NCI-H1092 treated with DMSO at 0.1 percent for 48 hours (cell line): ENCODE measurements at places on chromosomes 2 and 18.

GRCh38 chr18:6254456-6254855 lies 160.3 kb downstream of the L3MBTL4 start:
- DNase-seq: no peak

DNA sequence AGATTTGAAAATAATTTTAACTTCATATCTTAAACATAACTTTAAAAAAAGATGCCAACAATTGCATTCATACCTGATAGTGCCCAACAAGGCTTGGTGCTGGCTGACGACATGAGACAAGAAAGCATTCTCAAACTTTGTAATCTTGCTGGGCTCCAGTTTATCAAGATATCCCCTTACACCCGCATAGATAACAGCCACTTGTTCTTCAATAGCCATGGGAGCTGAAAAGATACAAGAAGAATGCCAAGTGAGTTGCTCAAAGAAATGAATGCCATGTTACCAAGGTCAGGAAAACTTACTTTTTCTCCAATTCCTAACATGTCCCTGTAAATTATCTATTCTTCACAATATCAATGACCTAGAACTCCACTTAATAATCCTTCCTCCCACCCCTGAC lies 12.4 kb upstream of the PSTPIP2 start:
- no peak for DNase-seq

GRCh38 chr18:59509481-59510442 lies 150.7 kb upstream of the LMAN1 start:
- no peak for DNase-seq

- DNase-seq: no peak
Measured at GRCh38 chr2:7987992-7988391, 693.9 kb upstream of the ID2 start.

DNA sequence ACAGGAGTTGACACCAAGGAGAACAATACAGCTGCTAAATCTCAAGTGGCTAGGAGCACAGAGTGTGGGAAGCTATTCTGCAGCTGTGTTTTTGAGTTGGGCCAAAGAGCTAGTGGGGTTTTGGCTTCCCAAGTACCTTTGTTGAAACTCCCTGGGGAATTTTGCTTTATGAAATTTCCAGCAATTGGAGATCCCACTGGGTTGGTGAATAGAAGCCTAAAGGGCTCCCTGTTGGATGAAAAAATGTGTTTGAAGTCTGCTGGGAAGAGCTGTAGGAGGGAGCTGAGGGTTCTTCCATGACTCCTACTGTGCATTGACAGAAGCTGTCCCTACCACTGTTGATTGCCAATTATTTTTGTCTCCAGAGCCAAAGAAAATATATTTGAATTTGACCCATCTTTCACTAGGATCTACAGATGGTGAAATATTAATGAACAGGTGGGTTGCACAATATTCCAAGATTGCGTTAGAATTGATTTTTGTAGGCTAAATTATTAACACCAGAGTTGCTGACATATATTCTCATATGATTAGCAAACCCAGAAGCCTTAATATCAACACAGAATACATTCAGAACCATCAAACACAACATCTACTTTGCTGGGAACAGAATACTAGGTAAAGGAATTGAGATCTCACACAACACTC lies 95.4 kb upstream of the CYP1B1 start:
- DNase-seq: no peak

- DNase-seq: peak; percentile 40
Measured at GRCh38 chr2:15059870-15060512, 427.5 kb downstream of the LRATD1 start.

- no peak for DNase-seq
Measured at GRCh38 chr2:39994151-39994550, 215.1 kb upstream of the THUMPD2 start.

DNA sequence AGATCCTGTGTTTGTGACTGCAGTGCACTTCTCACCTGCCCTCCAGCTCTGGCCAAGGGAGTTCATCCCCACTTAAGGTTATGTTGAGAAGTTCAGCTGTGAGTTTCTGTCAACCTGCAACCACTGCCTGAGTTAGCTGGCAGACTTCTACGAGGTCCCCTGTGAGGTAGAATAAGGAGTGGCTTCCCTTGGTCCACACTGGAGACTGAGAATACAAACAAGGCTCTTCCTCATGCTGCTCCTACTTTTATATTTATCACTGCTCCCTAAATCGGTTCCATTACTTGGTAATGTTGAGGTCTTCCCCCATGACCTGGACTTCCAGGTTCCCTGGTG lies 353.2 kb upstream of the CWC22 start:
- no peak for DNase-seq

- no peak for DNase-seq
Measured at GRCh38 chr18:2502880-2503279, 68.4 kb downstream of the METTL4 start.

- no peak for DNase-seq
Measured at GRCh38 chr2:120929829-120930228, 194.2 kb downstream of the GLI2 start.

- no peak for DNase-seq
Measured at GRCh38 chr18:48780201-48780912, 170.4 kb downstream of the SMAD7 start.

- DNase-seq: no peak
Measured at GRCh38 chr2:223230352-223230751, 178.4 kb downstream of the KCNE4 start.

- DNase-seq: no peak
Measured at GRCh38 chr2:38141501-38141900, 65.5 kb upstream of the CYP1B1 start.

GRCh38 chr2:172399765-172400164 lies 27.6 kb upstream of the ITGA6 start:
- DNase-seq: no peak

DNA sequence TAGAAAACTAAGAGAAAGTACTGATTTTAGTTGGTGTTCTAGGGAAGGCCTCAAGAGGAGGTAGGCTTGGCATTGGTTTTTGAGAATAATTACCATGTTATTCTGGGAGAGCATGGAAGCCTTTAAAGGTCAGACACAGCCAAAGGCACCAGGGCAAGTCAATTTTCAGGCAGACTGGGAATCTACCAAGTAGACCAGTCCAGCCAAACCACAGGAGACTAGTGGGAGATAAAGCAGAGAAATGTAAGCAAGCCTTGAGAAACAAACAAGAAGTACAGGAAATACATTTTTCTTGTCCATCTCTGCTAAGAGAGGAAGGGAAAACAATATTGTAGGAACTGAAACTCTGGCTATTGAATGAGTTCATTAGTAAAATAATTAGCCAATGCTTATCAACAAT lies 5.5 kb upstream of the CCDC68 start:
- DNase-seq: no peak

DNA sequence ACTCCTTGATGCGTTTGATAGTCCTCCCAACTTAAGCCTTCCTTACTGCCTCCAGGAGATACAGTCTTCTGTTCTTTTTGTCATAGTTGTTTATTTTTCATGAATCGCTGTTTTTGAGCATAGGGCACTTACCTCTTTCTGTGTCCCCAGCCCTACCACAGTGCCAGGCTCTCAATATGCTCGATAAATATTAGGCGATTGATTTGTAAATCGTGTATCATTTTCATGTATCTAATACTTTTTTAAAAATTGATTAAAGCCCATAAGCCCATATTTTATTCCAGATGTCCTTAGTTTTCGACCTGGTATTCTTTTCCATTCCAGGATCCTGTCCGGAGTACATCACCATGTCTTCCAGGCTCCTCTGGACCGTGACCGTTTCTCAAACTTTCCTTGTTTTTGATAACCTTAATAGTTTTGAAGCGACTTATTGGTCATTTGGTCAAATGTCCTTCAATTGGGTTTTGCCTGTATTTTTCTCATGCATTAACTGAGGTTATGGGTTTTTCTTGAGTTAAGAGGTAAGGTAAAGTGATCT lies 444 bp upstream of the MMADHC start:
- DNase-seq: no peak

GRCh38 chr2:42903821-42904575 lies 111.6 kb upstream of the HAAO start:
- DNase-seq: peak; percentile 48

DNA sequence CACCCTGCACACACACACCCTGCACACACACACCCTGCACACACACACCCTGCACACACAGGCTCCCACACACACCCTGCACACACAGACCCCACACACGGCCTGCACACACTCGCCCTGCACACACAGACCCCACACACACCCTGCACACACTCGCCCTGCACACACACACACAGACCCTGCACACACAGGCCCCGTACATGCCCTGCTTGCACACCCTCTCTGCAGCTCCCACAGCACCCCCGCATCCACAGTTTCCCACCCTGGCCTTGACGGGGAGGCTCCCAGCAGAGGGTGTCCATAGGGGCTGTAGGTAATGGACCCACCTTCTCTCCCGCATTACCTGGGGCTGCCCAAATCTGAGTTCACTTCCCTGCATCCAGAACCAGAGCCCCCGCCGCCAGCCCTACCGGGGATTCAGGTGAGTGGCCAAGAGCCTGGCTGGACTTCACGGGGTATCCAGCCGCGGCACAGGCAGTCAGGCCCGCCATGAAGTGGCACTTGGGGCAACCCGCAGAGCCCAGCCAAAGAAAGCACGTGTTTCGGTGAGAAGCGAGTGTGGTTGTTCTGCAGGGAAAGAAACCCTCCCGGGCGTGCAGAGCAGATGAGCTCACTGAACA lies 88.6 kb upstream of the GPC1 start:
- no peak for DNase-seq

- DNase-seq: no peak
Measured at GRCh38 chr2:61263830-61264229, 101.8 kb downstream of the C2orf74 start.

- DNase-seq: no peak
Measured at GRCh38 chr2:115083225-115083624, 640.8 kb downstream of the DPP10 start.

- DNase-seq: no peak
Measured at GRCh38 chr2:24163601-24164000, 11.3 kb upstream of the FAM228A start.

DNA sequence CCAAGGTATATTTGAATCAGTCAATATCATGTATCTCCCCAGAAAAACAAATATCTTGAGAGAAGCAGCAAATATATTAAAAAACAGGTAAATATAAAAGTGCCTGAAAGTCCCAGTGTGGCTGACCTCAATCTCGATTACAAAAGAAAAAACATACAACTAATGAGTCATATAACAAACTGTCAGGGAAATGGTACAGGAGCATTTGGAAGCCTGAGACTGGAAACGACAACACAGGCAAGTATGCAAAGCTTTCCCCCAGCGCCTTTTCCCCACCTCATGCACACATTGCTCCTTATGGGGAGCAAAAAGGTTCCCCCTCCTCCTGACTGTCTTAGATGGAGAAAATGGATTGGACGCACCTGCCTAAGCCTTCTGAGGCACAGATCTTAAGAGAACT lies 230.7 kb downstream of the TMX3 start:
- no peak for DNase-seq

- no peak for DNase-seq
Measured at GRCh38 chr2:55478610-55479304, 40.8 kb upstream of the CFAP36 start.

- no peak for DNase-seq
Measured at GRCh38 chr2:3759761-3760160, 56.4 kb downstream of the DCDC2C start.

- no peak for DNase-seq
Measured at GRCh38 chr2:147547440-147547839, 297.4 kb upstream of the ACVR2A start.

DNA sequence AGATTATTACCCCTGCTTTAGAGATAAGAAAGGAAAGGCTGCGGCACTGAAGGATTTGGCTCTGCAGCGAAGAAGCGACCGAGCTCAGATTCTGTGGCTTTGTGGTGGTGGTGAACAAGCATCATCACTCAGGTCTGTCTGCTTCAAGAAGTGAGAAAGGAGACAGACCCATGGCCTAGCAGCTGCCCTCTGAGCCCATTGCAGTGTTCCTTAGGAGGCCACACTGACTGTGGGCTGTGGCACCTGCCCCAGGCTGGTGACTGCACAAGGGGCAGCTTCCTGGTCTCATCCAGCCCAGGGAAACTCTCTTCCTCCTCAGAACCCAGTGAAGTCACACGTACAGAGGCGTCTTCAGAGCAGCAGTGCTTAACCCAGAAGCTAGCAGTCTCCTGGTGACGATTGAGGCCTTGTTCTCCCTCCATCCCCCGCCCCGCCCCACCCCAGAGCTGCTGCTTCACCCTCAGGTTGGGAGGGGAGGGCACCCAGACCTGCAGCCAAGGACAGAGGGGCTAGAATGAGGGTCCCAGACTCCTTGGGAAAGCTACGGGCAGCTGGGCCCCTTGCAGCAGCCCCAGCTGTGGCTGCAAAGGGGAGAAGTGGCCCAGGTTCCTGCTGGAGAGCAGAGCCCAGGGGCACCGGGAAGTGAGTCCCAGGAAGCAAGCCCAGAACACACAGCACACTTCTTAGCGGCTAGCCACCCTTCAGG lies 22.2 kb downstream of the BIN1 start:
- DNase-seq: no peak

- no peak for DNase-seq
Measured at GRCh38 chr2:70987386-70987785, 7.3 kb downstream of the TEX261 start.

DNA sequence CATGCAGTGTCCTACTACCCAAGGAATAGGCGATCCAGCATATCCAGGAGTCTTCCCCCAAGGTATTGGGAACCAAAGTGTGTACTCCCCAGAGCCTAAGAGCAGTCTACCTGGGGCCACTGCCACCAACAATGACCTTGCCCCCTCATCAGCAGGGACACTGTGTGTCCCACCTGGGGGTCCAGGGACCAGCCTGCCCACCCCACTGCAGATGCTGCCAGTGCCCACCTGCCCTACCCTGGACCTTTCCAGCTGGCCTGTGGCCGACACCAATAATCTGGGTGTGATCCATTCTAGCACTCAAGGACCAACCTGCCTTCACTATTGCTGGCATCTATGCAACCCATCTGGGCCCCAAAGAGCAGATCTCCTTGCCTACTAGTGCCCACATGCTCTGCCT lies 32.2 kb downstream of the DNAH7 start:
- DNase-seq: no peak

- no peak for DNase-seq
Measured at GRCh38 chr2:2586931-2587330, 255.9 kb upstream of the MYT1L start.

DNA sequence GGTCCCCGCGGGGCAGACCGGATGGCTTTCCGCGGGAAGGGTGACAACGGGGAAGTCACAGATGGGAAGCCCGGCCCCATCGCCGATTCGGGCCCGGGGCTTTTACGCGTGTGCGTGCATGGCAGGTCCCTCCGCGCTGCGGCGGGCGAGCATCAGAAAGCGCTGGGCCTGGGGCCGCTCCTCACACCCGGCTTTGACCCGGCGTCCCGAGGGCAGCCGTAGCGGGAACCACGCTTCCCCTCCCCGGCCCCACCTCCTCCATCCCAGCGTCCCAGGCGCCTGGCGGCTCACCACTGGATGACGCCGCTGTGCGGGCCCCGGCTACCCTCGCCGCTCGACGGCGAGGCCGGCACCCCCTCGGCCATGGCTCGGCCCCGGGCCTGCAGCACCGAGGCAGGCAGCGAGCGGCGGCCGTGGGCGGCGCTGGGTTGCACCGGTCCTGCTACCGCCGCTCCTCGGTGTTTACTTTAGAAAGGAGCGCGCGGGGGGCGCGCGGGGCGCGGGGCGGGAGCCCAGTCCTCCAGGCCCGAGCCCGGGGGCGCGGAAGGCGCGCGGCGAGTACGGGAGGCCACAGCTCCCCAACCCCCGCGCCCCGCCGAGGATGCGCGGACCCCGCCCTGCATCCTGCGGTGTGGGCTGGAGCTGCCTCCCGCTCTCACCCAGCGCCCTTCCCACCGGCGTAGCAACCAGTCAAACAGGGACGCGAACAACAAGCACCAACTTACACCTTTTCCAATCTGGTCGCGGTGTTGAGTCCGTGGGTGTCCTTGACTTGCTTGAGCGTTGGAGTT lies 806 bp downstream of the RFX8 start:
- no peak for DNase-seq
